Fibroblast of skin of right biceps (primary cell): ENCODE measurements at places on chromosomes 12 and 14.

DNA sequence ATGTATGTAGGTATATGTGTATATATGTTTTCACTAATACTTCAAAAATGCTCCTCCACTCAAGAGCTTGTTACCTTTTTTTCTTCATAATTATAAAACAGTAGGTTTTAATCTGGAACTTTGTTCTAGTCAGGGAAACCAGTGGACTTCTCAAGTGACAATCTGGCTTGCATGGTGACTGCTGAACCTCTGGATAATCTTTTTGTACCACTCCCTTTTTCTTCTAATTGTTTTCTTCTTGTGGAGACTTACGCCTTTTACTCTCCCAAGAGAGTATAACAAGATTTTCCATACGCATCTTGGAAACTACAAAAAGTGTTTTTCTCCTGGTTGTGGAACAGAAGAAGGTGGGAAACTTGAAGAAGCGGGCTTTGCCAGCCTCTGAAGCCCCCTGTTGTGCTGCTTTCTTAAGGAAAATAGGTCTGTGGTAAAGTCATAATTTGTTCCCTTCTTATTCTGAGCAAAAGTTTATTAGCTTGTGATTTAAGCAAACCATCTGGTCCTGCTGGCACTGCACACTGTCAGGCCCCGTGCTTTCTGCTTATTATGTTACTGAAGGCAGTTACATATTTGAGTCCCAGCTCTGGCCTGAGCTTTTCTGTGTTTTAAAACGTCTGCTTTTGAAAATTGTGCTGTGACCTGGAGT lies 291.8 kb downstream of the ERC1 start:
- DNase-seq = no peak

GRCh38 chr12:113805673-113806072 lies 160.5 kb downstream of the RBM19 start:
- DNase-seq = no peak

- peak; percentile 47 for DNase-seq
Measured at GRCh38 chr12:10331642-10332239, 24.1 kb downstream of the KLRD1 start.

GRCh38 chr14:50744231-50744630 lies 76.1 kb upstream of the SAV1 start:
- no peak for DNase-seq

GRCh38 chr12:96989916-96990315 lies 82.9 kb downstream of the NEDD1 start:
- no peak for DNase-seq

- no peak for DNase-seq
Measured at GRCh38 chr12:243381-243780, 19.3 kb downstream of the SLC6A13 start.

DNA sequence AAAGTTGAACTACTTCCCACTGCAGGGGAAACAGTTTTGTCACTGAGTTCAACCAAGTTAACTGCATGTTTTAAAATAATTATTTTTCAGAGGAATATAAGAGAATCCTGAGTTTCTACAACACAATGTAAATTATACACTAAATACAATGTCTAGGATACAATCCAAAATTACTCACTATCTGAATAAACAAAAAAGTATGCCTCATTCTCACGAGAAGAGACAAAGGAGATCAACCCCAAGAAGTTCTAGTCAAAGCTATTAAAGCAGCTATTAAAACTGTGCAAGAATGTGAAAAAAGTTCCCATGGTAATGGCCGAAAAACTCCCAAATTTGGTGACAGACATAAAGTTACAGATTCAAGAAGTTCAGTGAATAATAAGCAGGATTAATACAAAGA lies 8.8 kb upstream of the KCNK13 start:
- peak; percentile 10 for DNase-seq

- no peak for DNase-seq
Measured at GRCh38 chr14:56647493-56647892, 67.9 kb downstream of the TMEM260 start.

DNA sequence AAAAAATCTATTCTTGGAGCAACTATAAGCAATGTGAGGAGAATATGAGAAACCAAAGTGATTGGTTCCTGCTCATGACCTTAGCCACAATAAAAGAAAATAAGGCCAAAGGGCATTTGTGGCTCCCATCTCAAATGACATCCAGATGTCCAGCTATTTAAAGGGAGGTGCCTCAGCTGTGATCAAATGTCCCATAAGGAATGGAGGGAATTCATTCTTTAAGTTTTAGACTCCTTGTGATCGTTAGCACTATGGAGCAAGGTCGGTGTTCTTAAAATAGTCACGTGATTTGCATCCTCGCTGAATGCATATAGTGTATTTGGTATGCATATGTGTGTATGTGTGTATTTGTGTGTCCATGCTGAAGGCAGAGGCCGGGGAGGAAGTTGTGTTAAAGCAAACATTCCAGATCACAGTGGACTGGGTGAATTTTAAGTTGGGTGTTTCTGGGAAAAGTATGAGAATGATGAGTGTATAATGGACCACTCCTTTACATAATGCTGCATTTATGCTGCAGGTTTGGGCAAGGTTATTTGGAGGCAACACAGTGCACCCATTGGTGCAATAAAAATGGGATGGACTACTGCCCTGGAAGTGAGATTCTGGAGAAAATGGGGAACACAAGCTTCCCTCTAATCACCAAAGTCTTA lies 5.6 kb upstream of the E2F7 start:
- no peak for DNase-seq

DNA sequence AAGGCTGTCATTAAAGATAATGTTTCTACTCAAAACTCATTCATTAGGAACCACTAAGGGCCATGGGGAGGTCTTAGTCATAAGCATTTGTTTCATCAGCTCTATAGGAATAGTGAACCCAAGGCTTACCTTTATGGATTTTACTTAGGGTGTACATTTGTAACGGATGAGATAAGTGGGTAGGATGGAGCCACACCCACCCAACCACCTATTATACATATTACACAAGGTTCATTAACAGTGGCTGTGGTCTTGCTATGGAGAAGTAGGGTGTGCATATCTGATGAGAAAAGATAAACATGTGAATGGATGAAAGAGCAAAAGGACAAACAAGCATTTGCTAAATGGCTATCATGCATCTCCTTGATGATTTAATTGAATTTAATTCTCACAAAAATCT lies 39.6 kb upstream of the ITPR2 start:
- DNase-seq = no peak

- DNase-seq = peak; percentile 63
Measured at GRCh38 chr12:120439646-120440247, 1.8 kb downstream of the COX6A1 start.

DNA sequence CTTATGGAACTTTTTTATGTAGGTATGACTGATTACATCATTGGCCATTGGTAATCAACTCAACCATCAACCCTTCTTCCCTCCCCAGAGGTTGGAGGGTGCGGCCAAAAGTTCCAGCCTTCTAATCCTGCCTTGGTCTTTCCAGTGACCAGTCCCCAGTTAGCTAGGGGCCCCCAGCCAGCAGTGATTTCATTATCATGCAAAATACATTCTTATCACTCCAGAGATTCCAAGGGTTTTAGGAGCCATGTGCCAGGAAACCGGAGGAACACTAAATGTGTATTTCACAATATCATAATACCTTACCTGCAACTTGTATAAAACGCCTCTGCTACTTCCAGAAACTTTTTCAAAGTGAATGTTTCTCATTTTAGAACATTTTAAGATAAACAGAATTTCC lies 181.5 kb upstream of the PELI2 start:
- DNase-seq = no peak

DNA sequence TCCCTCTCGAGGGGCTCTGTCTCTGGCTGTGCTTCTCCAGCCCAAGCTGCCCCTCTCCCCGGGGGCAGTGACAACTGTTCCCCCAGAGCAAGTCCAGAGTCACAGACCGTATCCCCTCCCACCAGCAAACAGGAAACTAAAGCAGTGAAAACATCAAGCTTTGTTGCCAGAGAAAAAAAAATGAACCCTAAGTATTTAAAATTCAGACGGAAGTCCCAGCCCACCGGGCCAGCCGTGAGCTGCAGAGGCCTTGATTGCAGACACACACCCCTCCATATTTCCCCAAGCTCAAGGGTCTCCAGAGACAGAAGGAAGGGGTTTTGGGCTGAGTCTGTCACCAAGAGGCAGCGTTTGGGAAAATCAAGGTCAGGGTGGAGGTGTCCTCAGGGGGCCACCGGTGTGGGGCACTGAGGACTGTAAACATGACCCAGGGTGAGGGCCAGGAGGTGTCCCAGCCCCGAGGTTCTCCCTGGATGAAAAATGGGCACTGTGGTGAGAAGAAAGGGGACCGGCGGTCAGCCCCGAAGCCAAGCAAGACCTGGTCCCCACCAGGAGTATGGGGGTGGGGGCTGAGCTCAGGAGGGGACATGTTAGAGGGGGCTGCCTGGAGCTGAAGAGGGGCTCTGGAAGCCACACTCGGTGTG lies 7.7 kb downstream of the PHETA1 start:
- no peak for DNase-seq

DNA sequence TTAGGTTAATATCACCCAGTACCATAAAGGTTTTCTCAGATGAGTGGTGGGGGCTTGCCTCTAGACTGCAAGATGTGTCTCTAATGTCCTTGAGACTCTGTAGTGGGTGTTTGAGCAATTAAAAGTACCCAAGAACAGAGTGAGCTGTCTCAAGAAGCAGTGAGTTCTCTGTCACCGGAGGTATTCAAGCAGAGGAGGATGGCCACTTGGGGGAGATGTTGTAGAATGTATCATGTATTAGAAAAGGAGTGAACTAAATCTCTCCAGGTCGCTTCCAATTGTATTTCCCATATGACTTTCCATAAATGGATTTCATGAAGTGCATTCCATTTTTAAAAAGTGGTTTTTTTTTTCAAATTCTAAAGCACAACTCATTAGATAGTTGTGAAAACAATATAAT lies 35.0 kb downstream of the SLC17A8 start:
- no peak for DNase-seq

- no peak for DNase-seq
Measured at GRCh38 chr12:16325426-16325825, 22.0 kb upstream of the MGST1 start.

- no peak for DNase-seq
Measured at GRCh38 chr12:104505095-104505818, 48.5 kb downstream of the CHST11 start.

- DNase-seq = no peak
Measured at GRCh38 chr12:109578330-109578927, 4.8 kb downstream of the MVK start.

DNA sequence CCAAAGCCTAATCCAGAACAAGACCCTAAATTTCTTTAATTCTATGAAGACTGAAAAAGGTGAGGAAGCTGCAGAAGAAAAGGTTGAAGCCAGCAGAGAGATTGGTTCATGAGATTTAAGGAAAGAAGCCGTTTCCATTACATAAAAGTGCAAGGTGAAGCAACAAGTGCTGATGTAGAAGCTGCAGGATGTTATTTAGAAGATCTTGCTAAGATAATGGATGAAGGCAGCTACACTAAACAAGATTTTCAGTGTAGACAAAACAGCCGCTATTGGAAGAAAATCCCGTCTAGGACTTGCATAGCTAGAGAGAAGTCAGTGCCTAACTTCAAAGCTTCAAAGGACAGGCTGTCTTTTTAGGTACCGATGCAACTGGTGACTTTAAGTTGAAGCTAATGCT lies 65.4 kb upstream of the AMIGO2 start:
- no peak for DNase-seq

GRCh38 chr12:62834406-62834805 lies 100.5 kb downstream of the PPM1H start:
- DNase-seq = no peak

GRCh38 chr14:63512861-63513260 lies 30.3 kb downstream of the PPP2R5E start:
- DNase-seq = no peak

- no peak for DNase-seq
Measured at GRCh38 chr12:30357766-30358490, 337.7 kb downstream of the IPO8 start.

GRCh38 chr12:108664338-108665258 lies 30.9 kb upstream of the SELPLG start:
- DNase-seq = peak; percentile 92

- peak; percentile 11 for DNase-seq
Measured at GRCh38 chr14:51774209-51774608, 86.2 kb upstream of the GNG2 start.

DNA sequence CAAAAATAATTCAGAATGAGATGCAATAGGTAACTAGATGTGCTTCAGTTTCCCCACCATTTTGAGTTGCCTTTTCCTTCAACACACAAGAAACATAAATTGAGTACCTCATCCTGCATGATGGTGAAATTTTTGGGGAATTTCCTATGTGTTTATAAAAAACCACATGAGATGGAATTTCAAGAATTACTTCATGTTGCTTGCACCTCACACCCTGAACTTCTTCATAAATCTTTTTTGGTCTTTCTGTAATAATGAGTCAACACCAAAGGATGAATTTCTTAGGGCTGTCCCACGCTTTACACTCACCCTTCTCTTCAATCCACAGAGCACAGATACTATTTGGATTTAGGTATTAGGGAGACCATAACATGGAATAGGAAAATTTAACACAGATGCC lies 22.6 kb upstream of the LUM start:
- DNase-seq = peak; percentile 94

- DNase-seq = peak; percentile 42
Measured at GRCh38 chr14:63039866-63040265, 5.4 kb downstream of the KCNH5 start.

- DNase-seq = no peak
Measured at GRCh38 chr12:119673634-119674033, 5.7 kb downstream of the PRKAB1 start.

DNA sequence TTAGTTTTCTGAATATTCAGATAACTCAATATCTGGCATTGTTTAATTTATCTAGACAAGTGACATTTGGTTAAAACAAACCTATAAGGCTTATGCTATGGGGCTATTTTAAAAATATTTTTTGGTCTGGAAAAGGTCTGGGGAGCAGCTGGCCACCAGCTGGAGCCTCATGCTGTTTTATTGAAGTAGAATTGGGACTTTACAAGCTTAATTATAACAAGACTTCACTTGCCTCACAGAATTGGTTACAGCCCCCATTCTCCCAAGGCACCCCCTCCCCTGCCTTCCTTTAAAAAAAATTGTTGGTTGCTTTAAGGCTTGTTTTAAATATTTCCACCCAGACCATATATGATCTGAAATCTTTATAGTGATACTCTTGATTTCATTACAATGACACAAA lies 453.9 kb downstream of the ADAMTS20 start:
- DNase-seq = no peak

DNA sequence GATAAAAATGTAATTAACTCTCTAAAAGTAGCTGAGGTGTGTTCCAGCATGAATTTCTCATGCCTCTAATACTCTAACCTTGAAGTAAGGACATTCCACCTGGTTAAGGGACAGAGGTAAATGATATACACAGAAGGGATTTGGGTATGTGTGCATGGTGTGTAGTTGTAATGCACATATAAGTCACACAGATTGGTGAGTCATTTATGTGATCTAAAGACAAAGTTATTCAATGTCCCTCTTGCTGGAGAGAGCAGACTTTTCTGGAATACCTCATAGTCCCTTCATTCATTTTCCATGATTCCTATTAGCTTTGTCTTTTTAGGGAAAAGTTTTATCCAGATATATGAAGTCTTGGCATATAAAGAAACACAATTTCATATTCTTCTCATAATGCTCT lies 234.9 kb downstream of the SNAPC1 start:
- DNase-seq = no peak
